ENCODE measurements at places on chromosomes 7 and 10. TPM values are rescaled to one million over a fixed set of nuclear protein-coding genes. Genes with fewer than 3 reads are reported as not detected.

DNA sequence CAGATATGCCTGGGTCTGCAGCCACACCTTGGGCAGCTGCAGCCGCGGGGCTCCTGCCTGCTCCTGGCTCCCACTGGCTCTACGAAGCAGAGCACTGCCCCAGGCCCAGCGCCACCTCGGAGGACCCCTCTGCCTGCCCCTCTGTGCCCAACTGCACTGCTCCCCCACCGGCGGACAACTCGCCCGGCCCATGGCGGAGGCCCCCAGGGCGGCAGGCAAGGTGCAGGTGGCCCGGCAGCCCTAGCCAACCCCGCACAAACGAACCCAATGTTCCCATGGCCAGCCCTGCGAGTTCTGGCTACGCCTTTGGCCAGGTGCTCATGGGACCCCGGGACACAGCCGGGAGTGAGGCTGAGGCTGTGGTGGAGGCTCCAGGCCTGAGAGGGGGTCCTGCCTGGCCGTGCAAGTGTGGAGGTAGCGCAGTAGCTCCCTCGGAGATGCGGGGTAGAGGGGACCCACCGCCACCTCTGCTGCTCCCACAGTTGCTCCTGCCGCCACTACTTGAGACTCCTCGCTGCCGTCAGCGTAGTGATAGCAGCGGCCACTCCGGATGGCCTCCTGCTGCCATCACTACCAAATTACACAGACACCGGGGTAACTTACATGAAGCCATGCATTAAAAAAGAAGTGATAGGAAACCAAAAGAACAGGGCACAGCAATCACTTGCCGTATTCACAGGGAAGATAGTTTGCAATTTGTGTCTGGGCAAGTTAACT is 97.3 kb upstream of the SP4 start:
- H3K27ac ChIP-seq, result no peak overlapping the region
- DNase-seq, result no peak
- peaks cover 12% of the 10 kb centered on the region for H3K4me1 ChIP-seq

- peaks cover 16% of the 10 kb centered on the region for H3K27me3 ChIP-seq
- no peak overlapping the region for H3K27ac ChIP-seq
- no peak overlapping the region for H3K4me3 ChIP-seq
- DNase-seq, result no peak
- H3K4me1 ChIP-seq, result no peaks in the 10 kb centered on the region
Observed at GRCh38 chr10:497289-497688, 192.2 kb downstream of the DIP2C start.

DNA sequence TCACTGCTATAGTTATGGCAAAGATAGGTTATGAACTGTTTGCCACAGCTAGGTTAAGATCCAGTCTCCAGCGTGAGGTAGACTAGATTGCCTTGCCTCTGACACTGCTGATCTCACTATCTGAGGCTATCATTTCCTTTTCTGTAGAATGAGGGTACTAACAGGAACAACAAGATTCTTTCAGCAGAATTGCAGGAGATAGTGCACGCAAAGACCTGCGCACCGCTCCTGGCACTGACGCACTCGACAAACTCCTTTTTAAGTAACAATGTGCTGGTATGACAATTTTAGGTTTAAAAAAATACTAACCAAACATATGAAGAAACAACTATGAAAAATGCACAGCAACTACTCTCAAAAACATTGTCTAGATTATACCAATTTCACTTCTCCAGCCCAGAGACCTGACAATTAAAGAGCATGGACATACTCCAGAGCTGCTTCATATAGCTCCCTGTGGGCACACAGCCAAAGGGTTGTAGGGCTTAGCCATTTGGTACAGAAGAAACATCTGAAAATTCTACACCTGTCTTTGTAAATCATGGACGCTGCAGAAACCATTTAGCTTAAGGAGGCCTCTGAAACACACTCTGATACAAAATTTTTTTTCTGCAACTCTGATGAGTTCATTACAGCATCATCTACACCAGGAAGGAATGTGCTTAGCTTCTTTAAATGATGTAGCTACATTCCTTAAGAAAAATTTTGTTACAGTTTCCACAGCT is 7.8 kb downstream of the ADAM12 start:
- DNase-seq, result no peak
- H3K27me3 ChIP-seq, result peaks cover 16% of the 10 kb centered on the region
- H3K36me3 ChIP-seq, result no peaks in the 10 kb centered on the region

GRCh38 chr7:70052691-70053090 is 454.4 kb downstream of the AUTS2 start:
- no peaks in the 10 kb centered on the region for H3K36me3 ChIP-seq
- no peak for DNase-seq
- H3K27me3 ChIP-seq, result peaks cover 3% of the 10 kb centered on the region
- no peaks in the 10 kb centered on the region for H3K4me1 ChIP-seq
- no peak overlapping the region for H3K4me3 ChIP-seq

DNA sequence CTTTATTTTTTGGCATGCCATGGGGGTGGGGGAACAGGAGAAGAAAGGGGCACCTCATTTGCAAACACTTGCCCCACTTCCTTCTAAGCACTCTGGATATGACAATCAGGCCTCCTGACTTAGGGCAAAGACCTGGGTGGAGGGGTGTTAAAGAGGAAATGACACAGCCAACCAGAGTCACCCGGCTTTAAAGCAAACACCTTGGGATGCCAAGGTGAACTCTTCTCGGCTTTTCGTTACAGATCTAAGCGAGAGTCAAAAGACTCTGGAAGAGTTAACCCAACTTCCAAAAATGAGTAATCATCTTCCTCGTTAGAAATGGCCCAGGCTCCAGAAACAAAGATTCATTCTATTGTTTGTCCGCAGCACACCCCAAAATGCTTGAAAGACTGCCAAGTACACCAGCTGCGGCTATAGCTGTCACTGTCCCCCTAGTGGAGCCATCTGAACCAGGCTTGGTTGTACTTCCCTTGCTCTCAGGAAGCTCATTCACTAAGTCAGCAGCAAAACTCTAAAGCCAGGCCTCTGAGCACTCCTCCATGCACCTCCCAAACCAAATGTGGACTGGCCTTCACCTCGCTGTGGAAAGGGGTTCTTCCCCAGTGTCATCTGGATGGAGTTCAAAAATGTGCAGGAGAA is 24.8 kb downstream of the FAM53B start:
- peak; percentile 66 for DNase-seq
- no peaks in the 10 kb centered on the region for H3K27me3 ChIP-seq
- peaks cover 79% of the 10 kb centered on the region for H3K4me1 ChIP-seq
- peak overlapping the region; percentile 79 for H3K4me3 ChIP-seq

GRCh38 chr10:117553142-117553814 is 10.7 kb downstream of the EMX2 start:
- H3K4me1 ChIP-seq, result peaks cover 19% of the 10 kb centered on the region
- DNase-seq, result no peak

- no peak for DNase-seq
- no peaks in the 10 kb centered on the region for H3K4me1 ChIP-seq
- H3K27me3 ChIP-seq, result no peaks in the 10 kb centered on the region
Observed at GRCh38 chr7:31688372-31688771, 1.4 kb downstream of the PPP1R17 start.

DNA sequence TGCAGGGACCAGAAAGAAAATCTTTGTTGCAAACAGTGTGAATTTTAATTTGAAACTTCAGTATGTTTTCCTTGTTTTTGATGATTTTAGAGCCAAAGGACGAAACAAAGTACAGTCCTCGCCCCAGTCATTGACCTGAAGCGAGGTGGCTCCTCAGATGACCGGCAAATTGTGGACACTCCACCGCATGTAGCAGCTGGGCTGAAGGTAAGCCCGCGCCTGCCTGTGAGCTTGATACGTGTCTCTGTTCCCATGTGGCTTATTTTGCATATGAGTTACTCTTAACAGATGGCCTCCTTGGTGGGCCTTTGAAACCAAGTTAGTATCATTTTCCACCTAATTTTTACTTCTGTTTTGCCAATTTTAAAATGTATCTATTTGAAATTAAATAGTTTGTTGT is 12.3 kb downstream of the RBM17 start:
- H3K4me3 ChIP-seq, result no peak overlapping the region
- no peaks in the 10 kb centered on the region for H3K27me3 ChIP-seq
- peaks cover 31% of the 10 kb centered on the region for H3K36me3 ChIP-seq
- no peak overlapping the region for H3K27ac ChIP-seq
- DNase-seq, result no peak
- peaks cover 21% of the 10 kb centered on the region for H3K4me1 ChIP-seq

DNA sequence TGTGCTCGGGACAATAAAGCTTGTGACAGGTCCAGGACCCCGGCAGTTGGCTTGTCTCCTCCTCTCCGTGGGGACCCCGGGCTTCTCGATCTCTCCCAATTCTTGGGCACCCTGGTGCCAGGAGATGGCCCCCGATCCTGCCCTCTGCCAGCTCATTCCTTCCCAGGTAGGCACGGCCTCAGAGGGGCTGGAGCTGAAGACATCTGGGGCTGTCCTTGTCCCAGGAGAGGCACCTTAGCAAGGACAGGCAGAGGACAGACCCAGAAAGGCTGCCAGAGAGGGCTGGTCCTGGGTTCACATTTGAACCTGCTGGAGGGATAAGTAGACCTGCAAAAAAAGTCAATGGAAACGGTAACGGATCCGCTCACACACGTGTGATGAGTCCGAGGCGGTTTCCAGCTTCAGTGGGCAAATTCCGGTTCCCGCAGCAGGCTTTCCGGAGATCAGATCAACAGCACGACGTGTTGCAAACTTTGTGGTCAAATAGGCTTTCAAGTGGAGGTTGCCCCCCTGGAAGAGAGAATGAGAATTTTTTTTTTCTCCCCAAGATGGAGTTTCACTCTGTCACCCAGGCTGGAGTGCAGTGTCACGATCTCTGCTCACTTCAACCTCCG is 47.7 kb upstream of the GTF2IRD1 start:
- no peaks in the 10 kb centered on the region for H3K36me3 ChIP-seq
- no peak overlapping the region for H3K4me3 ChIP-seq

DNA sequence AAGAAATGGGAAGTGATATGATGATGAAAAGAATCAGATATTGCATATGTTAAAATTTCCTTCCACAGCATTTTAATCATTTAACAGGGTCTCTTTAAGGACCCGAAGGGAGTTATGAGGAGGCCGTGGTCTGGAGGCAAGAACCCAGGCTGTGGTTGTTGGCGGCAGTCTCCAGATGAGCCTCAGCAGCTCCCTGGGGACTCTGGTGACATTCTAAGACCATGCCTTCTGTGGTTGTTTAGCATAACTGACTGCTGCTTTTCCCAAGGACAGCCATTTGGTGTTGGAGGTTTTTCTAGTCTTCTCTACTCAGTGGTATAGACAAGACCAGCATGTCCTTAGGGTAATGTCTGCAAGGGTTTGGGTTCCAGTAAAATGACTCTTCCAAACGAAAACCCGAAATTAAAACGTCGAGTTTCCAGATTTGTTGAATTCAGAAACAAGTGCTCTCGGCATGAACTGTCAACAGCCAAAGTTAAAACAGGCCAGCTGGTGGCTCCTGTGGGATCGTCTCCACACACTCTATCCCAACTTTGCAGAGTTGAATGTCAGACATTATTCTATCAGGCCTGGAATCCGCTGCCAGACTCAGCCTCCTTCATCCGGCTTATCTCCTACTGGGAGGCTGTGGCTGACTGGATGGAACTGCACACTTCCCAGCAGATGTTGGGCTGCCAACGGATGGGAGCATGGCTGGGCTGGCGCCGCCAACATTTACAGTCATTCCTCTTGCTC is 183.1 kb downstream of the TAX1BP1 start:
- no peak for DNase-seq
- H3K4me1 ChIP-seq, result peaks cover 21% of the 10 kb centered on the region
- H3K4me3 ChIP-seq, result no peak overlapping the region
- no peak overlapping the region for H3K27ac ChIP-seq
- no peaks in the 10 kb centered on the region for H3K27me3 ChIP-seq

DNA sequence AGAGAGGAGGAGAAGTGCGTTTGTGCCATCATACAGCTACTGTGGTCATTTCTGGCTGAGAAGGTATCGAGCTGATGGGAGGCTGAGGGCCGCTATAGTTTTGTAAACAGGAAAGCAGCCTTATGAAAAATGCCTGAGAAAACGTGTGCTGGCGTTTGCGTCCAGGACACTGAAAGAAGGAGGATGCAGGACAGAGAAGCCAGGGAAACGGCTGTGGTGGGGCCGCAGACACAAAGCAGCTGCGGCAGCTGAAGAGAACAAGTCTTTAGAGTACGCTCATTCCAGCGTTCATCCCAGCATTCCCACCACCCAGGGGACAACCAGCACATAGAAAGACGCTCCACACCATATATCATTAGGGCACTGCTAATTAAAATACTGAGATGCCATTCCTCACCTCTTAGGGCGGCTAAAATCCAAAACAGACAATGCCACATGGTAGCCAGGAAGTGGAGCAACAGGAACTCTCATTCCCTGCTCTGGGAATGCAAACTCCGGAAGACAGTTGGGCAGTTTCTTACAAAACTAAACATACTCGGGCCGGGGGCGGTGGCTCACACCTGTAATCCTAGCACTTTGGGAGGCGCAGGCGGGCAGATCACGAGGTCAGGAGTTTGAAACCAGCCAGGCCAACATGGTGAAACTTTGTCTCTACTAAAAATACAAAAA is 18.4 kb downstream of the GNA12 start:
- DNase-seq, result no peak
- H3K36me3 ChIP-seq, result no peaks in the 10 kb centered on the region
- H3K4me1 ChIP-seq, result peaks cover 27% of the 10 kb centered on the region

DNA sequence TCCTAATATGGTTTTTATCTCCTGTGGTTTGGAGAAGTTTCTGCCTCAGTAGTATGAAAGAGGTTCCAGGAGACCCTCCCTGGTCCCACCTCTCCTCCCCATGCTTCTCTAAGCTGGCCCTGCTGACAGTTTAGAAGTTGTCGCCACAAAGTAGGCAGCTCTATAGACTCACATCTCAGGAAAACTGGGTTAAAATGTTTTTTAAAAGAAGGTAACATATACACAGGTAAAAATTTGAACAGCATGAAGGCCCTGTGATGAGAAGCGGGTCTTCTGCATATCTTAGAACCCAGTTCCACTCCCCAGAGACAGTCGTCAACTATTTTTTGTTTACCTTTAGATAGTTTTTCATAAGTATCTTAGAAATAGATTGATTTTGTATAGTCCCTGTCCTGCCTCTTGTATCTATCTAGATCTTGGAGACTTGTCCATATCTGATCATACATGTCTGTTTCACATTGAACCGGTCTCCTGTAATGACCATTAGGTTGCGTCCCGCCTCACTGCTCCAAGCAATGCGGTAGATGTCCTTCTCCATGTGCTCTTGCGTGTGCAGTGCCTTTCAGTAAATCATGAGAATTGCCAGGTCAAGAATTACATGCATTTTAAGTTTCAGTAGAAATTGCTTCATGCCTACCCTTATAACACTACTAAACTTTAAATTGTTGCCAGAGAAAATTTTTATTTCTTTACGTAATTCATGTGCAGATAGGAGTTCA is 2.2 kb downstream of the DUSP5 start:
- H3K4me3 ChIP-seq, result peak overlapping the region; percentile 99
- peaks cover 59% of the 10 kb centered on the region for H3K36me3 ChIP-seq
- no peaks in the 10 kb centered on the region for H3K27me3 ChIP-seq
- DNase-seq, result no peak
- peaks cover 65% of the 10 kb centered on the region for H3K4me1 ChIP-seq

GRCh38 chr10:89373916-89374711 is 3.7 kb upstream of the IFIT1B start:
- no peaks in the 10 kb centered on the region for H3K36me3 ChIP-seq
- H3K4me1 ChIP-seq, result peaks cover 2% of the 10 kb centered on the region
- DNase-seq, result no peak
- no peak overlapping the region for H3K4me3 ChIP-seq

SPDYE9 gene
- total RNA-seq, result not detected

OR2A5 gene
- total RNA-seq, result not detected

RTKN2 gene
- total RNA-seq, result 0.98 TPM

CTAGE4 gene
- total RNA-seq, result 0.38 TPM

CCZ1 gene
- 147 TPM for total RNA-seq

FGL2 gene
- total RNA-seq, result 1.4 TPM

AGFG2 gene
- total RNA-seq, result 45.2 TPM

All from natural killer cell treated with Interleukin-12 subunit alpha and Interleukin-12 subunit beta and Interleukin-15 and Interleukin-18, amount 100 ng/mL, for 72 hours (primary cell).